Gastrocnemius medialis (tissue), 4 donors: ENCODE measurements at places on chromosomes 12 and 14. TPM values are rescaled to one million over a fixed set of nuclear protein-coding genes. Genes with fewer than 3 reads are reported as not detected.
A peak's percentile ranks its signal among the peaks of the same experiment; 100 is the strongest.

DNA sequence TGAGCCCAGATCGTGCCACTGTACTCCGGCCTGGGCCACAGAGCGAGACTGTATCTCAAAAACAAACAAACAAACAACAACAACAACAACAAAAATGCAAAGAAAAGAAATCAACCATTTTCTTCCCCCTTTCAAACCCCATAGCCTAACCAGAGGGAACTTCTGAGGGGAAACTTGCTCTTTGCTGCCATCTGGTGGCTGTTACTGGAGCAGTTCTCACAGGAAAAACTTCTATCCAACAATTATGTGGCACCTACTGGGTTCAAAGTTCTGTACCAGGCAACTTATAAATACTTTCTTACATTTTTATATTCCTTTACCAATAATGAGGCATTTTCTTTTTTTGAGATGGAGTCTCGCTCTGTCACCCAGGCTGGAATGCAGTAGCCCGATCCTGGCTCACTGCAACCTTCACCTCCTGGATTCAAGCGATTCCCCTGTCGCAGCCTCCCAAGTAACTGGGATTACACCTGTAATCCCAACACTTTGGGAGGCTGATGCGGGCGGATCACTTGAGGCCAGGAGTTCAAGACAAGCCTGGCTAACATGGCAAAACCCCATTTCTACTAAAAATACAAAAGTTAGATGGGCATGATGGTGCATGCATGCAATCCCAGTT, 50.9 kb upstream of the BICDL1 start:
- DNase-seq: no peak
- no peak overlapping the region for H3K4me3 ChIP-seq
- no peak overlapping the region for H3K27ac ChIP-seq
- no peaks in the 10 kb centered on the region for H3K36me3 ChIP-seq
- H3K4me1 ChIP-seq: no peaks in the 10 kb centered on the region

DNA sequence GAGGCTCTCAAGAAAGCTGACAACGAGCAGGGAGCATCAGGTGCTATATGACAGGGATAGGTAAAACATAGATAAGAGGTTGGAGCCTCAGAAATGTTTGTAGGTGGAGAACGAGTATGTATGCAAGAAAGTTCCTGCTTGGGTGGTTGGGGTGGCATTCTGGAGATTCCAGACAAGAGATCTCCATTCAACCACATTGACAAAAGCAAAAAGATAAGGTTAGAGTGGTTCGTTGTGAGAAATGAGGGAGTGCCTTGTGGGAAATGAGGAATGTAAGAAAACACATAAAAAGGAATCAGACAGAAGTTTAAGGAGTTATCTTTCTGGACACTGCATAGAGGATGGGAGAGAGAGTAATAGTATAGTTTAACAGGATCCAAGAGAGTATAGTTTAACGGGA, 290.3 kb downstream of the DPF3 start:
- H3K27ac ChIP-seq: no peak overlapping the region
- no peaks in the 10 kb centered on the region for H3K36me3 ChIP-seq
- H3K27me3 ChIP-seq: no peaks in the 10 kb centered on the region
- H3K4me3 ChIP-seq: no peak overlapping the region
- no peaks in the 10 kb centered on the region for H3K4me1 ChIP-seq
- no peak for DNase-seq

- no peak overlapping the region for H3K27ac ChIP-seq
- H3K27me3 ChIP-seq: no peaks in the 10 kb centered on the region
- H3K4me1 ChIP-seq: no peaks in the 10 kb centered on the region
- no peak for DNase-seq
- no peaks in the 10 kb centered on the region for H3K36me3 ChIP-seq
Observed at GRCh38 chr14:90503582-90503981, 106.8 kb downstream of the CALM1 start.

DNA sequence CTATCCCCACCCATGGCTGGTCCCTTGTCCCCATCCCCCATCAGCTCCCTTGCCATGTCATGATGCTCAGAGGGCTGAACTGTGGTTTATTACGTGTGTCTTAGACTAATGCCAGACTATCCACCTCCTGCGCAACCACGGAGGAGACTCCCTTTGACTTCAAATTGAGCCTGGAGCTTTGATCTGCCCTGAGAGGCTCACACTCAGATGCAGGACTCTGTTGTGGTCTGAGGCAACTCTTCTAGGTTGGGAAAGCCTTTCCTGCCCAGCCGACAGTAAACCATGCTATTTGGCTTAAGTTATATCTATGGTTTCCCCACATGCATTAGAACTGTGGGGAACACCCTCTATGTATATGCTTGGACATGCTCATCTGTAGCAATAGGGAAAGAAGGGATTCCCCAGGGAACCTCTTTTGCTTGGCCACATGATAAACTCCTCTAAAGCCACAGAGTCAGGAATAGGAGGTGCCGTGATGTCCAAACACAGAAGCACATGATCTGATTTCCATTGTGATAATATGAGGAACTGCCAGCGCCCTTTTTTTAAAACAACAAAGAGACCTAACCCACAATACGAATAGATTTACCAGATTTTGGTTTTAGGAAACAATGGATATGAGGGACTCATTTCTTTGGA, 11.1 kb upstream of the LGALS3 start:
- DNase-seq: no peak
- peak overlapping the region; percentile 83 for H3K27ac ChIP-seq
- peaks cover 25% of the 10 kb centered on the region for H3K4me1 ChIP-seq
- no peaks in the 10 kb centered on the region for H3K36me3 ChIP-seq
- no peaks in the 10 kb centered on the region for H3K27me3 ChIP-seq

DNA sequence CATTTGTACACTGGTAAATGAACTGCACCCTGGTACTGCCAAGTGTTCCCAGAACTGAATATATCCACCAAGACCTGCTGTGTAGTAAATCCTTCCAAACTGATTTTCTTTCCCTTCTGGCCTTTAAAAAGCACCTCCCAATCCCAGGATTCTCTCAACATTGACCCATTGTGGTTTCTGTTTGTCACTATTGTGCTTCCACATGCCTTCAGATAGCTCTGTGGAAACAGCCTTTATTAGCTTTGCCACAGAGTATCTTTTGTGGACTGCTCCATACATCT, 949 bp upstream of the KIF21A start:
- no peak for DNase-seq
- H3K27me3 ChIP-seq: no peaks in the 10 kb centered on the region
- H3K27ac ChIP-seq: peak overlapping the region; percentile 98

- H3K36me3 ChIP-seq: no peaks in the 10 kb centered on the region
- no peak overlapping the region for H3K4me3 ChIP-seq
- DNase-seq: no peak
- H3K4me1 ChIP-seq: no peaks in the 10 kb centered on the region
Observed at GRCh38 chr14:56064513-56064912, 53.7 kb upstream of the PELI2 start.

GRCh38 chr14:92494512-92494911, 19.1 kb upstream of the RIN3 start:
- H3K36me3 ChIP-seq: no peaks in the 10 kb centered on the region
- H3K4me1 ChIP-seq: no peaks in the 10 kb centered on the region
- H3K27ac ChIP-seq: no peak overlapping the region
- DNase-seq: no peak
- H3K27me3 ChIP-seq: no peaks in the 10 kb centered on the region

DNA sequence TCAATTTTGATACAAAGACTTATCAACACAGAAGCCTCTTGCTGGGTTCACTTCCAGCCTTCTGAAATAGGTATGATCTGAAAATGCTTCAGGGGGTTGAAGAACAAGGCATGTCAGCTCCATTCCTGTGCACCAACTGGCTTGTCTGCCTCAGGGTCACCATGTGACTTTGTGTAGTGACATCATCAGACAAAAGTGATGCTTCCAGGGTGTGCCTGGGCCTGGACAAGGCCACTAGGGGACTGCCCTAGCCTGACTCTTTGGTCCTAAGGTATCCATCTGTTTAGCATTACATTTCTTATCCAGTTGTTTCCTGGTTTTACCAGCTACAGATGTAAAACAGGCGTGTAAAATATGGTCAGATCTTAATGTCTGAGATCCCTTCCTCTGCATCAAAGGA, 155.6 kb downstream of the CAND1 start:
- H3K27me3 ChIP-seq: no peaks in the 10 kb centered on the region
- DNase-seq: no peak
- no peaks in the 10 kb centered on the region for H3K4me1 ChIP-seq
- no peak overlapping the region for H3K27ac ChIP-seq
- H3K36me3 ChIP-seq: no peaks in the 10 kb centered on the region

GRCh38 chr14:96050482-96050881, 11.3 kb downstream of the C14orf132 start:
- no peaks in the 10 kb centered on the region for H3K4me1 ChIP-seq
- no peak for DNase-seq
- no peak overlapping the region for H3K27ac ChIP-seq
- H3K4me3 ChIP-seq: no peak overlapping the region

DNA sequence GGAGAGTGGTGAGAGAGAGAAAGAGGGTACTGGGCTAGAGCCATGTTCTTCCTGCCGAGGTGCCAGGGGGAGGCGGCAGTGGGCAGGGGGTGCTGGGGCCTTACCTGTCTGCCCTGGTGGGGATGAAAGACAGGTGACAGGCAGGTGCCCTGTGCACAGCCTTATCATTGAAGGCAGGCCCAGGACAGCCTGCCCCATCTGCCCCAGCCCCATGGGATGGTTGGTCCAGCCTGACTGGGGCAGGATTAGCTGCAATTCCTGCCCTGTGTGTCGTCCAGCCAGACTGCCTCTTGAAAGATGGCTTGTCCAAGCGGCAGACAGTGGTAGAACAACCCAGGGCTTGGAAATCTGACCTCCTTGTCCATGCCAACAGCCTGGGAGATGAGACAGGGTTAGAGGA, 67.2 kb downstream of the TSPAN11 start:
- H3K4me1 ChIP-seq: no peaks in the 10 kb centered on the region
- no peaks in the 10 kb centered on the region for H3K27me3 ChIP-seq
- DNase-seq: no peak
- H3K36me3 ChIP-seq: no peaks in the 10 kb centered on the region
- no peak overlapping the region for H3K4me3 ChIP-seq

GRCh38 chr14:68312884-68313610, 479.8 kb downstream of the ZFP36L1 start:
- no peak overlapping the region for H3K27ac ChIP-seq
- H3K27me3 ChIP-seq: no peaks in the 10 kb centered on the region
- DNase-seq: no peak
- no peak overlapping the region for H3K4me3 ChIP-seq
- peaks cover 2% of the 10 kb centered on the region for H3K4me1 ChIP-seq

DNA sequence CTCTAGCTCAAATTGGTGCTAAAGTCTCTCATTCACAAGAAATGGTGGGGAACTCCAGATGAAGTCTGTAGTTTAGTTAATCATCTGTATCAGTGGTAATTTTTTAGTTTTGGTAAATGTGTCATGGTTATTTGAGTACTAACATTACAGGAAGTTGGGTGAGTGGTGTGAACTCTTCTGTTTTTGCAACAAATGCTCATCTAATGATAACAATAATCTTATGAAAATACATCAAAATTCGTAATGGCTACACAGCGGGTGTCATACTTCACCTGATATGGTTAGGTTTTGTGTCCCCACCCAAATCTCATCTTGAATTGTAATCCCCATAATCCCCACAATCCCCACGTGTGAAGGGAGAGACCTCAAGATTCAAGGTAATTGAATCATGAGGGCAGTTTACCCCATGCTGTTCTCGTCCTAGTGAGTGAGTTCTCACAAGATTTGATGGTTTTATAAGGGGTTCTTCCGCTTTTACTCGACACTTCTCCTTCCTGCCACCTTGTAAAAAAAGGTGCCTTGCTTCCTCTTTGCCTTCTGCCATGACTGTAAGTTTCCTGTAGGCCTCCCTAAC, 209.3 kb upstream of the FOXN3 start:
- H3K27ac ChIP-seq: no peak overlapping the region
- H3K4me3 ChIP-seq: no peak overlapping the region
- H3K27me3 ChIP-seq: no peaks in the 10 kb centered on the region
- peaks cover 2% of the 10 kb centered on the region for H3K4me1 ChIP-seq
- no peak for DNase-seq

DNA sequence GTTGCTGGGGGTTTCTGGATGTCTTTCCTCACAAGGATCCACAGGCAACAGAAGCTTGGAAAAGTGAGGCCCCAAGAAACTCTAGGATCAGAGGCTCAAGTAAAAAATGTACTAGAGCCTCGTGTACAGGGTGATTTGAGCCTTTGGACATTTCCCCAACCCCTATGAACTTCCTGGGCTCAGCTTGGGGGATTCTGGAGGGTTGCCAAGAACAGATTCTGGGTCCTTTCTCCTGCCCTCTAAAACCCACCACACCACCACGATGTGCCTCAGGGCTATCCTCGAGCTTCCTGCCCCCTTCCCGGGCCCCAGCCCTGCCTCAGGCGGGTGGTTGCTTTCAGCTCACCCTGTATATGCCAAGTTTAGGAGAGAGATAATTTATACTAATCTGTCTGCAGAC, 583 bp downstream of the FAM186B start:
- no peaks in the 10 kb centered on the region for H3K27me3 ChIP-seq
- H3K27ac ChIP-seq: no peak overlapping the region
- H3K4me3 ChIP-seq: no peak overlapping the region

GRCh38 chr12:92989715-92990484, 60.8 kb upstream of the EEA1 start:
- no peak for DNase-seq
- H3K27ac ChIP-seq: no peak overlapping the region
- H3K27me3 ChIP-seq: no peaks in the 10 kb centered on the region

DNA sequence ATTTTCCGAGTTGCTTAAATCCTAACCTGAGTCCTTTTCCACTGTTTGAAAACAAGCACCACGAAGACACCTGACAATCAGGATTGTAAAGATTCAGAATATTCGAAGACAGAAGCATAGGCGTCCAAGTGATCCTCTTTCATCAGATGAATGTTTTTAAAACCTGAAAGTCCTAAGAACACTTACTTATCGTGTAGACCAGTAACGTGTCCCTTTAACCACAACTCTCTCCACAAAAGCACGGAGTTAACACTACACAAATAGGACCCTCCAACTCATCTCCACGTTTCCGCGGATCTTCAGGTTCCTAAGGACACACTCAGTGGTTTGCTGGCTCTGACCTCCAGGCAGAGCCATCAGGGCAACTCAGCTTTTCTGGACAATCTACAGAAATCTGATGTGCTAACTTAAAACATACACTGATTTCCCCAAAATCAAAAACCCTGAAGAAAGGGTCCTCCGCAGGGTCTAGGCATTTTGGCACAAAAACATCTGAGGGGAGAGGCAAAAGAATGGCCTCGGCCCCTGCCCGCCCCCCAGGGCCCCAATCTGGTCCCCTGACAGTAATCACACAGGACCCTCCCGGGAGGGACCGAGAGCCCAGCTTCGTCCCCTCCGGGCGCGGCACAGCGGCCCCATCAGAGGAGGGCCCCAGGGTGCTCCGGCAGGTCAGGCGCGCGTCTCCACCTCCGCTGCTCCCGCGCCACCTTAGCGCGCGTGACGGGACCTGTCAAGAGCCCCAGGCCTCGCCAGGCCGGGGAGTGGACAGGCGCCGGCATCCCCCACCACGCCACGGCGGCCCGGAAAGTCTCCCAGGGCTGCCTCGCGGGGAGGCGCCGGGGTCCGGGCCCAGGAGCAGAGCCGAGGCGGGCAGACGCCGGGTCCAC, 925 bp downstream of the DICER1 start:
- H3K4me3 ChIP-seq: peak overlapping the region; percentile 80
- peak overlapping the region; percentile 95 for H3K27ac ChIP-seq
- no peaks in the 10 kb centered on the region for H3K36me3 ChIP-seq
- H3K4me1 ChIP-seq: peaks cover 48% of the 10 kb centered on the region

GRCh38 chr14:50805396-50805795, 25.6 kb downstream of the NIN start:
- no peak overlapping the region for H3K27ac ChIP-seq
- no peaks in the 10 kb centered on the region for H3K27me3 ChIP-seq
- H3K36me3 ChIP-seq: no peaks in the 10 kb centered on the region
- H3K4me1 ChIP-seq: peaks cover 32% of the 10 kb centered on the region

Gene RERGL
- 2.0 TPM for total RNA-seq

Gene SLCO1B3
- not detected for total RNA-seq

Gene GABARAPL1
- total RNA-seq: 206 TPM

Gene CSRP2
- 6.9 TPM for total RNA-seq

Gene TMTC1
- total RNA-seq: 42.0 TPM

Gene PDE3A
- 4.4 TPM for total RNA-seq

Gene POTEG
- total RNA-seq: not detected

Gene CD69
- total RNA-seq: 0.72 TPM

Gene AKAP3
- total RNA-seq: 0.91 TPM
